AG09309 (cell line): ENCODE measurements at places on chromosomes 13 and 19.

GRCh38 chr19:19860756-19861390, 4.8 kb upstream of the ZNF253 start:
- DNase-seq = no peak

- DNase-seq = no peak
Observed at GRCh38 chr13:35876601-35877000, 254.6 kb downstream of the DCLK1 start.

DNA sequence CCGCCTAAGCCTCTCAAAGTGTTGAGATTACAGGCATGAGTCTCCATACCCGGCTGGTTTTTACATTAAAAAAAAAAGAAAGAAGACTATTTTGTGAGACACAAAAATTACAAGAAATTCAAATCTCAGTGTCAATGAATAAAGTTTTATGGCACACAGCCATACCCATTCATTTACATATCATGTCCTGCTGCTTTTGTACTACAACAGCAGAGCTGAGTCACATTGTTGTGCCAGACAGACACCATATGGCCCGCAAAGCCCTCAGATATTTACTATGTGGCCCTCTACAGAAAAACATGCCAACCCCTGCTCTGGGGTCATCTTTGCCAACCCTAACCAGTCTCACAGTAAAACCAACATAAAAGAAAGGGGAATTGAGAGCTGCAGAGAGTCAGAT, 5.3 kb downstream of the SMIM7 start:
- DNase-seq = no peak

DNA sequence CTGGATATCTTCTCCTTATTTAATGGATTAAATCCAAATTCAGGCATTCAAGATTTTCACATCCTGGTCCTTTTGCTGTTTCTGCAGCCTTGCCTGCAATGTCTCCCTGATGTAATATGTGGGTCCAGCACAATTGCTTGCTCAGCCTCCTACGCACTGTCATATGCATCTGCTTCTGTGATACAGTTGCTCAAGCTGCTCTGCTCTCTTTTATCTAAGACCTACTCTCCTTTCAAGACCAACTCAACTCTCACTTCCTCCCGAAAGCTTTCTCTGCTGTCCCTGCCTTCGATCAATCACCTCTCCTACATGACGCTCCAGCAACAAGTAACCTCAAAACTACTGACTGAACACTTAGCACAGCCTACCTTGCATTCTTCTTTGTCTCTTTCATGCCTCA, 138.2 kb downstream of the DCLK1 start:
- no peak for DNase-seq

DNA sequence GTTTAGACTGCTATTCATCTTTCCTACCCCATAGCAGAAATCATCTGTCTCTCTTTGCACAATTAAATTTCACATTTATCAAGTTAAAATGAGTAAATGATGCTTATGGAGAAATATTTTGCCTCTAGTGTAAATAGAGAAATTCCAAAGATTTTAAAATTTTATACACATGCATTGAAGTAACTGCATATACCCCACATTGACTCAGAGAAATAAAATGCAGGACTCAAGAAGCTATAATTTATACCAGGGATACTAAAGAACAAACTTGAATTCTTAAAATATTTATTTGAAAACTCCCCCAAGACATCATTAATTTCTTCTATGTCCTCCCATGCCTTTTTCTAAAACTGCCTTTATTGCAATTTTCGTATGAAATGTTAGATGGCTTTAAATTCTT, 165.8 kb downstream of the DIAPH3 start:
- DNase-seq = no peak
